ENCODE measurements at places on chromosomes 1 and 21.

DNA sequence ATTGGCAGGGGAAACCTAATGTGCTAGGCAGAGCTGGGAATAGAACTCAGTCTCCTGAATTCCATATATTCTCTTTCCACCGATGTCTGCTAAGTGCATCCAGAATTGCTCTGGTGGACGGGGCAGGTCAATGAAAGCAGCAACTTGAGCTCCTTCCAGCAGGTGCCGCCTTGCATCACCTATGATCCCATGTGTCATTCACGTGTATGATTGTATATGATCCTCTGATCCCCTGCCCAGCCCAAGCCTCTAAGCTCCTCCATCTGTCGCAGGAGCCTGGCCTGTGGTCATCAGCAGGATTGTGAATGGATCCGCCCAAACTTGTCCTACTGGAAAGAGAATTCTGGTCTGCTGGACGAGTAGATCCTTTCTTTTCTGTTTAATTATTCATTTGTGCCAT is 13.1 kb downstream of the ACTA1 start:
- no peak for DNase-seq

- no peak for DNase-seq
Observed at GRCh38 chr21:42107881-42108553, 36.9 kb downstream of the UMODL1 start.

GRCh38 chr1:31063631-31064030 is 1.9 kb downstream of the PUM1 start:
- DNase-seq: no peak

DNA sequence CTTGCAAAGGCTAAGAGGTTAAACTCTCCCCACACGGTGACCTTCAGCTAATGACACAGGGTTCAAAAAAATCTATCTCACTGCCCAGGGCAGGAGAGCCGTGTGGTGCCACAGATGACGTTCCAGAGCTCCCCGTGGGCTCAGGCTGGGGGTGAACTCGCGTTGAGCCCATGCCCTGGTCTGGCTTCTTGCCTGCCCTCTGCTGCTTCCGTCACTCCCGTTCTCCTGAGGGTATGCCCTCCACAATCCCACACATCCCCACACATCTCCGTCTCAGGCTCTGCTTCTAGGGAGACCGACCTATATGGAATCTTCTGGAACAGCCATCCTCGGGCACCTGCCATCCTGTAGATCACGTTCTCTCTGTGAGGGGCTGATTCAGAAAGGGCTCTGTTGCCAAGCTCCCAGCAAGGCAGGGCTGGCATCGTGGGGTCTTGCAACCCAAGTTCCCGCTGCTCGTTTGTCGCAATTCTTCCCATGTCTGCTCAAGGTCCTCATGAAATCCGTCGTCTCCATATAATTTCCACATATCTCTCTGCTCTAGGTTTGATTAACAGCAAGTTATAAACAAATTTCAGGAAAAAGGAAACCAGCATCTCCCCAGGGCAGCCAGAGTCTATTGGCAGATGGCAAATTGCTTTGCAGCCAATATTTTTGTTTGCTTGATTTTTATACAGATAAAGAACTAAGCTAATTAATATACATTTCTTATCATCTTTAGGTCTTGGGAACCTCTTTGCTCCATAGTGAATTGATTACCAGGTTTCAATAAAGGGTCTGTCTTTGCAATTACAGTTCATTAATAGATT is 278.2 kb downstream of the PTPRU start:
- DNase-seq: no peak
